NCI-H460 (cell line): ENCODE measurements at places on chromosomes 1 and 21. TPM values are rescaled to one million over a fixed set of nuclear protein-coding genes. Genes with fewer than 3 reads are reported as not detected.

DNA sequence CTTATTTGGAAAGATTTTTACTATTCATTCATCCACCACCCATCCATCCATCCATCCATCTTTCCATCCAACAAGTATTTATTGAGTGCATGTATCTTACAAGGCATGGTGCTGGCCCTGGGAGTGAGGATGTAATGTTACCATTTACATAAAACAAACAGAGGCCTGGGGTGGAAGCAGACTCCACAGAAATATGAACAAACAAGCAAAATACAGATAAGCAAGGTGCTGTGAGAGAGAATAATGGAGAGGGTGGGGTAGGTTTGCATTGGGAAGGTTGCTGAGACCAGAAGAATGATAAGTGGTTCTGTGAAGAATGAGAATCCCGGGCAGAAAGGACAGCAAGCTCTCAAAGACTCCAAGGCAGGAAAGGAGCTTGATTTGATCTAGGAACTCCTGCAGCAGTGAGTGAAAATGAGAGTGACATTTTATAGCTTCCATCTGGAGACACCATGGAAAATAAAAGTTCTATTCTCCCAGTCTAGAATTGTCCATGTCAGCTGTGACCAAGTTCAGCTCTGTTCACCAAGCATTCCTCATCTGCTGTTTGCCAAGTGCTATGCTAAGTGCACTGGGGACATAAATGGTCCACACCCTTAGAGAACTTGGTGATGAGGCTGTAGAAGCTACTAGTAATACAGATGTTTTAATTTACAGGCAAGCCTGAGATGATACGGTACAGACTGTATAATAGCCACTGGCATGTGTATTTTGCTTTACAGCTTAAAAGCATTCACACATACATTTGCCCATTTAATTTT lies 75.3 kb downstream of the PEX14 start:
- DNase-seq, result no peak

DNA sequence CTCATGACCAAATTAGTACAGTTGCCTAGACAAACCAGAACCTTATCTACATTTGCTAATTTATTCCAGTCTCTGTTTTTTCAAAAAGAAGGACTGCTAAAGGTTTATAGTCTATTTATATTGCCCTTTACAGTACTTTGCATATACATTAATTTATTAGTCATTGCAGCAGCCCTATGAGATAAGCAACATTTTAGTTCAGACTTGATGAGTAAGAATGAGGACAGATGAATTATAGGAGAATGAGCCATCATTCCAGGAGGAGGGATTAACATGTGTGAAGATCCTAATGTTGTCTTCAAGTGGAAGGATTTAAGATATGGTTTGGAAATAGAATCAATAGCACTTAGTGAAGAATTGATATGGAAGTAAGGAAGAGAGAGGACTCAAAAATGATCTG lies 152.4 kb downstream of the KCTD3 start:
- no peak for DNase-seq

- no peak for DNase-seq
Observed at GRCh38 chr1:30471307-30471706, 252.1 kb downstream of the MATN1 start.

DNA sequence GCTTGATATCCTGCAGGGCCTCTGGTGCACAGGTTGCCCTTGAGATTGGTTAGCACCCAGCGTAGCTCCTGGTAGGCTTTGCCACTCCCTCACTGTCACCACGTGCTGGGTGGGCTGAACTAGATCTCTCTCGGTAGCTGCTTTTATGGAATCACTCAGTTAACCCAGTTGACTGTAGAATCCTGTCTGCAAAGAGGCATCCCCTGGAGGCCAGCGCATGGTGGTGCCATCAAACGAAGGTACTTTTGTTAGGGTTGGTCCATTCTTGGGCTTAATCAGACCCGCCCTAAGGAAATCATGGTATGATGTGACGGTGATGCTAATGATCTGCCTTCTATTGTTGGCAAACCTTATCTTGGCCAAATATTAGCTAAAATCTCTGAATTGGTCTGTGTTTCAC lies 153.4 kb downstream of the GALNT2 start:
- no peak for DNase-seq

DNA sequence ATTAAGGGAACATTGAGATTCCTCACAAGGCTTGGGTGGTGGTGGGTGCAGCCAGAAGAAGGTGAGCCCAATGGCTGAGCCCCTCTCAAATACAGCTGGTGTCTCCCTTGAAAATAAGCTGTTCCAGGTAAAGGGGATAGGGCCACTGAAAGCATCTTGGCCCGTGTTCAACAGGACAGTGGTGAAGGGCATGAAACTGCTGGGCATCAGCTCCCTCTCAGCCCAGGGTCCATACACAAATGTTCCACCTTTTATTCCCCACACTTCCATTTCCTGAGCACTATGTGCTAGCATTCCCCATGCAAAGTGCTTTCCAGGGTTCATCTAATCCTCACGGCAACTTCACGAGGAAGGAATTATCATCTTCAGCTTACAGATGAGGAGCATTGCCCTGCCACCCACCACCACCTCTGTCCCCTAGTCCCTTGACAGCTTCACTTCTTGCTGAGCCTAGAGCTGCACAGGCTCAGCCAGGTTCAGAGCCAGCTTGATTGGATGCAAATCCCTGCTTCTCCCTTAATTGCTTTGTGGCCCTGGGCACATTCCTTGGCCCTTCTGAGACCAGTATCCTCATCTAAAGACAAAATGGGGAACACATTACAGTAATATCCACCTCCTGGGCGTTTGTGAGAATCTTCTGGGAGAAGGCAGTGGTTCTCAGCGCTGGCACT lies 9.6 kb downstream of the TAGLN2 start:
- DNase-seq, result no peak

- no peak for DNase-seq
Observed at GRCh38 chr1:67838180-67838910, 5.1 kb upstream of the GNG12 start.

DNA sequence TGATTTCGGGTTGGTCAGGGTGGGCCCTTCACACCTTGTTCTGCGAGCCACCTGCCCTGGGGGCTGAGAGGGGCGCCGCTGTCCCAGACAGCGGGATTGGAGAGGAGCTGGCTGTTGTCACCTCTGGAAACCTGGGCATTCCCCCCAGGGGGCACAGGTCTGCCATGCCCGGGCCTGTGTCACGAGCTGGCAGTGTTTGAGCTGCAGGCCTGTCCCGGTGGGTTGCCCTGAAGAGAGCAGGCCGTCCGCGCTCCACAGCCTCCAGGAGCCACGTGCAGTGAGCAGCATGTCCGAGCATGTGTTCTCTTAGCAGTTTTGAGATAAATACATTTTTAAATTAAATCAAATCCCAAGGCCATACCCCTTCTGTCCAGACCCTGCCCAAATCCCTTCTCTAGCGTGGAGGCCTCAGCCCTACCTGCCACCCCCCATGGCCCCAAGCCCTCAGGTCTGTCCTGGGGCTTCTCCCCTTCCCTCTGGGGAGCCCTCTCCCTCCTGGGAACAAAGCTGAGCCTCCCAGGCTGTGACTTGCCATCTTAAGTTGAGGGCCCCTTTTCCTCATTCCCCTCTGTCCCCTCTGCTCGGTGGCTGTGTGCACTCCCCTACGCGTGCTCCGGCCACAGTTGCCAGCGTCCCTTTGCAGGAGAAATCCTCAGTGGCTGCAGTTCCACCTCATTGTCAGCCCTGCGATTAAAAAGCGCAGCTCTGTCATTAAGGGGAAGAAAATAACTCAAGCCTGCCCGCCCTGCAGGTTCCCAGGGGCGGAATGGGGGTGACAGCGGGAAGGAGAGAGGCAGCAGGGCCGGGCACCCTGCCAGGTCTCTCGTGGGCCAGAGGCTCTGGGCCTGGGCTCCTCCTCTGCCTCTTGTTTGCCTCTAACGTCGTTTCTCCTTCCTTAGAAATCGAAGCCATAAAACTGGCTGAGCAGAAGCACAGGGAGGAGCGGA lies 26.6 kb downstream of the SLX9 start:
- no peak for DNase-seq

- DNase-seq, result no peak
Observed at GRCh38 chr1:147218606-147219005, 6.5 kb downstream of the FMO5 start.

- no peak for DNase-seq
Observed at GRCh38 chr1:69082312-69082711, 485.4 kb upstream of the LRRC7 start.

DNA sequence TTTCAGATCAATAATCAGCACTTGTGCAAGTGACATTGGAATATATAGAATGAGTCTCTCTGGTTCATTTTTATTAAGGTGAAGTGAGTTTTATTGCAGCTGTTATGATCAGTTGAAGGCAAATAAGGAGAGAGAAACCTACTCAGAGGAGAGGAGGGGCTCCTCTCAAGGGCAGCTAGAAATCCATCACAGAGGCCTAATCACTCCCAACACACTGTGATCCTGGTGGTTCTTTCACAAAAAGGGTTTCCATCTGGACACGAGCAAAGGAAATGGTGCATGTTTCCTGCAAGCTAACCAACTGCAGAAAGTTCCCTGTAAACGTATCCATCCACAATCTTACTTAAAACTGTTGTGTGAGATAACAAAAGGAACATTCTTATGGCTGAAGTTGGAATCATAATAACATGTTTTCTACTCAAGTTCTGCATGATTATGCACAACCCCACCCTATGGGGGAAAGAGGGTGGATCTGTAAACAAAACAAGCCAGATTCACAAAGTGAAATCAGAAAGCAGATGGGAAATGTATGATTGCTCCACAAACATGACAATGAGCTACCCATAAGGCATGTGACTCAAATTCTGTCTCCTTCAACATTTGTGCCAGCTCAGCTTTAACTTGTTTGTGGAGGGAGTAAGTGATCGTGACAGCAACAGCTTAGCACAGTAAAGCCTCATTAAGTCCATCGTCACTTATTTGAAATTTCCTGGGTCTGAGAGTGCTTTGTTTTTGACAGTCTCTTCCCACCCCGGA lies 141.2 kb upstream of the ST6GALNAC5 start:
- DNase-seq, result no peak

GRCh38 chr1:241423541-241424479 lies 66.8 kb upstream of the RGS7 start:
- DNase-seq, result peak; percentile 26

- DNase-seq, result no peak
Observed at GRCh38 chr1:92480200-92480812, 6.4 kb downstream of the GFI1 start.

GRCh38 chr1:119702384-119702783 lies 9.3 kb upstream of the PHGDH start:
- no peak for DNase-seq

KCNA3 gene
- not detected in 2 replicates for total RNA-seq

DIP2A gene
- total RNA-seq, result 13.7 and 14.8 TPM in 2 replicates

MAP1LC3C gene
- 0.29 TPM in 1 of 2 replicates, not detected in the other for total RNA-seq

RNASEL gene
- 6.6 and 7.6 TPM in 2 replicates for total RNA-seq

FAM163A gene
- 0.12 and 0.17 TPM in 2 replicates for total RNA-seq

FGGY gene
- 5.9 and 6.3 TPM in 2 replicates for total RNA-seq
